ENCODE measurements at places on chromosomes 11 and 22.

DNA sequence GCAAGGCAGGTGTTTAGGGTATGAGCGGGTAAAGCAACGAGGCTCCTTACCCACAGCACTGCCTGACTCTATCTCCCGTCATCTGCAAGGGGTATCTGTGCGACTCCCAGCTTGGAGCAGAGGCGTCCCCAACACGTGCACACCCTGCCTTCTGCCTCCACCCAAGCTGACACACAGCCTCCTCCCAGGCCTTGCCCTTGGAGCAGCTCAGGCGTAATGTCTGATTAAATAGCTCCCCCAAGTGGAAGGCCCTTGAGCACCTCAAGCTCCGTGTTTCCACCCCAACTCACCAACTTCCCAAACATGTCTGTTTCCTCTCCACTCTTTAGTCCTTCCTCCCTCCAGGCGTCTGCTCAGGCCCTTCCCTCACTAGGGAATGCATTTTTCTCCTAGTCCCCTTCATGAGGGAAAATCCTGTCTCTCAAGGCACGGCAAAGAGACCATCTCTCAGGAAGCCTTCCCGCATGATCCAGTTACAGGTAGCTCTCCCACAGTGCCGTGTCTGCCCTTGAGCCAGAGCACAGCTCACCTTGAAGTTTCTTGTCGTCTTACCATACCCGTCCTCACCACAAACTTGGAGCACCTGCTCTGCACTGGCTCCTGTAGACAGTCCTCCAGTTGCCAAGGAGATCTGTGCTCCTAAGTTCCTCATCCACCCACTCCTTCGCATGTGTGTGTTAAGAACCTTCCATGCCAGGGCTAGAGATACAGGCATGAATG, 15.8 kb downstream of the CYB5R2 start:
- no peak for DNase-seq

DNA sequence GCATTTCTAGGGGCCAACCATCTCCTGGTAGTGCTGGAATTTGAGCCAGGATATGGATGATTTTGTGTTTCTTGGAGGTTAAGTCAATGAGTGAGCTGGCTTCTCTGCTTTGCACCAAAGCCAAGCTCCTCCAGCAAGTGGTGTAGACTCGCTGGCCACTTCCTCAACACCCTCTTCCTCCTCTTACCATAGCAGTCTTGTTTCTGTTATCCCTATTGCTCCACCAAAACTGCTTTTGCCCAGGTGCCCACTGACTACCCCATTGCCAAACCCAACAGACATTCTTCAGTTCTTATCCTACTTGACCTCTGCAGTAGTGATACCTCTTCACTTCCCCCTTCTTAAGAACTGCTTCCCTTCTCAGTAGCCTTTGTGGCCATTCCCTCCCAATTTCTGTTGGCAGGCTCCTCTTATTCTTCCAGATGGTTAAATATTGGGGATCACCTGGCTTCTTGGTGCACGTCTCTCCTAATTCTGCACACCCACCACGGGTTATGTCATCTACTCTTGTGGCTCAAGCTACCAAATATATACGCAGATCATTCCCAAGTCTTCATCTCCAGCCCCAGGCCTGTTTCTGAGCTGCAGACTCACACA, 7.0 kb upstream of the PRG2 start:
- no peak for DNase-seq

DNA sequence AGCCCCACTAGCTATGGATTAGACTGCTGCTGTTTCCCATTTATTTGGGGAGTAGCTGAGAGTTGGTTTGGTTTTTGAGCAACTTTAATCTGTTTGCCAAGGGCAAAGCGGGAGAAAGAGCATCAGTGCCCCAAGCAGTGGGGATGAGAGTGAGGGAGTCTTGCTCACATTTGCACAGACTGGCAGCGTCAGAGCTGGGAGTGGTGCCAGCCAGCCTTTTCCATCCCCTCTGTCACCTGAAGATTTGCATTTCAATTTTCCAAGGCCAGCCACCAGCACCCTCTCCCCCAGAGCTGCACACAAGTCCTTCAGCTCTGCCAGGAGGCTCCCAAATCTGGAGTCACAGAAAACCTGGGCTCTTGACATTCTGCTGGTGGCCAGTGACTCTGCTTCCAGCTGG, 21.0 kb upstream of the UVRAG start:
- no peak for DNase-seq

DNA sequence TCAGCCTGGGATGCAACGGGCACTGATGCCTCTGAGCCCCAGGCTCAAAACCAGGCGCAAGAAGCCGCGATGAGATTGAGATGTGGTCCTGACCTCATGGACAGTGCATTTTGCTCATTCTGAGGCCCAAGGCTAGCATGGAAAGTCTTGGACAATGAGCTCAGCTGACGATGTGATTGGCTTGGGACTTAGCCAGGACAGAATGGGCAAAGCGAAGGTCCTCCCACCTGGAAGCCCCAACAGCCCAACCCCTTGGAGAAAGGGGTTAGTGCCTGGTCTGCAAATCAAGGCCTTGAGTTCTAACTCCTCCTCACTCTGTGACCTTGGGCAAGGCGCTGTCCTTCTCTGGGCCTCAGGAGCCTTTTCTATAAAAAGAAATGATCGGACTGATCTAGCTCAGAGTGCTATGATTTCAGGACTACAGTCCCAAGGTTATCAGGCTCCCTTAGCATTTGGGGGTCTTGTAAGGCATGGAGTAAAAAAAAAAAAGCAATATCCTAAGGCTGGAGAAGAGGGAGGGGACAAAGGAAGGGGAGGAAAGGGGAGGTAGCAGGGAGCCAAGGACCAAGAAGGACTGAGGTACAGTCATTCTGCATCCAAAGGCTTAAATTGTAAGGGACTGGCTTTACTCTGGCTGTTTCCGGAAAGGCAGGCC, 2.7 kb downstream of the SLC43A3 start:
- no peak for DNase-seq

DNA sequence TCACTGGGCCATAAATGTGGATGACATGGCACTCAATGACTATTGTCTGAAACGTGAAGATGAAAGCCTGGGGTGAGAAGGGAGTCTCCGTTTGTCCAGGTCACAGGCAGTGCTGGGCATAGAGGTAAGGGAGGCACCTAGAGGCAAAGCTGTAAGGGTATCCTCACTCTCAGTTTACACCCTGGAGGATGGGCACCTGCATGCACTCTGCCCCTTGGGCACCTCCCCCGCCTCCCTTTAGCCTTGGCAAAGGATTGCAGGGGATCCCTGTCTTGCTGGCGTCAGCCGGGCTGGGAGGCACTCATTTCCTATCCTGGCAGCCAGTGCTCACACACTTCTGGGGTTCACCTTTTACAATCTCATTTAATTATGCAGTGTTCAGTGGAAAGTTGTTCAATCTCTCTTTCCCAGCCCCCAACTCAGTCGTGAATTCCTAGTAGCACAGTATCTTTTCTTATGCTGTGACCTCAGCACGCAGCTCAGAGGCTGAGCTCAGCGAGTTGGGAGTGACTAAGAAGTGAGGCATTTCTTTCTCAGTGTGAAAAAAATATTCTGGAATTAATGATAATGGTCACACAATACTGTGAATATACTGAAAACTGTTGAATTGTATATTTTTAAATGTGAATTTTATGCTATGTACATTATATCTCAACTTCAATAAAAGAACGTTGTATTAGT, 866.6 kb downstream of the BRD1 start:
- DNase-seq = peak; percentile 7

- DNase-seq = no peak
These were observed 48.9 kb upstream of the MYEOV start for GRCh38 chr11:69245041-69245440.

DNA sequence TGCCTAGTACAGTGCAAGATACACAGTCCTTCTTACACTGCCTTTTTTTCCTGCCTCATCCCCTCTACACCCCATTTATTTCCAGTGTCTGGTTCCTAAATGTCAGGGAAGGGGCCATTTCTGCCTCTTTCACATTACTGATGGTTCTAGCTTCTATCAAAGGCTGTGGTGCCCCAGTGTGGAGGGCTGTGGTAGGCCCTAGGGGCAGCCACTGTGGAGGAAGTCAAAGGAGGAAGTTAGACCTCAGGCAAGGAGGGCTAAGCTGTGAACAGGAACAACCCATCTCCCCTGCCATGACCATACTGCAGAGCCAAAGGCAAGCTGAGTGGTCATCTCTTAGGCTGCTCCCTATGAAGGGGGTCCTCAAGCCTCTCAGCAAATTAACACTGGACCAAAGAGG, 81.9 kb upstream of the CRTAM start:
- DNase-seq = no peak

- DNase-seq = no peak
These were observed 951 bp upstream of the EHD1 start for GRCh38 chr11:64879244-64879900.

DNA sequence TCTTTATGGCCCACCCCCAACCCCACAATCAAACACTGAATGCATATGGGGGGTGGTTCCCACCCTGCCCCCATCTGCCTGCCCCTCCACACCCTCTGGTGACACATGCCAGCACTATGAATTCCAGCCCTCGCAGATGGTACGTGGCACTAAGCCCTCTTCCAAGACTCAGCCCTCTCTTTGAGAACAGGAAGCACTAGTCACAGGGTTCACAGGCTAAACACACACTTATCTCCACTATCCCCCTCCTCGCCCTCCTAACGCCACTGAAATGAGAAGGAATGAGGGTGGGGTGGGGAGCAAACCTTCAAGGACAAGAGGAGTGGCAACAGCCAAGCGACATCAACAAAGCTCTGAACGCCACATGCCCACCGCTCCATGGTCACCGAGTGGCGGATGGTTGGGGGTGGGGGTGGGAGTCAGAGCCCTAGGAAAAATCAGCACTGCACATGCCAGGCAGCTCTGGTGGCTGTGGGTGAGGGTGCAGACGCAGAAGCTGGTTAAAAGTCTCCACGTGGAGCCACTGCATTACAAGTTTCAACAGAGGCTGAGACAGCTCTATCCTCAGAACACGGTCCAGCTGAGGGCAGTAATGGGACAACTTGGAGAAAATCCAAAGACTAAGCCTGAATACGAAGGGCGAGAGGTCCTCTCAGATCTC, 33.6 kb downstream of the TMEM184B start:
- no peak for DNase-seq

DNA sequence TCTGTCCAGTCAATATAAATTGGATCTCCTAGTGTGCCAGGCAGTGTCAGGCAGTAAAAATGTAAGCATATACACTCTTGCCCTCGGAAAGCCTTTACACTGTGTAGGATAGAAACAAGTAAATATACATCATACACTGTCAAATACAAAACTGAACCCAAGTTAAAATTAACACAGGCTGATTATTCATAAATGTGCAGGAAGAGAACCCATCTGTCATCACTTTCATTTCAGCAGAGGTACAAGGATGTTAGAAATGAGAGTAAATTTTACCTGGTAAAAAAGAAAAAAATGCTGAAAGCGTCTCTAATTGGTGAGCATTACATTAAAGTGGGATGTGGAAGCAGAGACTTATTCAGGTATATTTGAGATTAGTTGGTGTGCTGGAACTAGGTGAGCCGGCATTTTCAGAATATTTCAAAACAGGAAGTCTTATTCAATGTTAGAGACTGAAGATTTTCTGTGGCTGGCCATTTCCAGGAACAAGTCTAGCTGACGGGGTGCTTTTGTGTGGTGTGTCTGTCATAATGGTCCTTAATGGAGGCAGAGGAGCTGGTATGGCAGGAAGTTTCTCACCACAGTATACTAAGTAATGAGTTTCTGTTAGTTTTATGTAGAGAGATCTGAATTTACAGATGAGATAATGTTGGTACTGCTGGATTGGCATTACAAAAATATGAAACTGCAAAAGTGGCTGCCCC, 192.6 kb downstream of the CASP12 start:
- DNase-seq = no peak

GRCh38 chr11:78402847-78403246, 14.8 kb downstream of the GAB2 start:
- DNase-seq = no peak

Data from mesothelial cell of epicardium (in vitro differentiated cells).